Tibial artery (tissue), 4 donors: ENCODE measurements at places on chromosomes 2 and 18.

GRCh38 chr2:25341011-25341727 is 556 bp downstream of the DNMT3A start:
- peak; percentile 61 for DNase-seq

DNA sequence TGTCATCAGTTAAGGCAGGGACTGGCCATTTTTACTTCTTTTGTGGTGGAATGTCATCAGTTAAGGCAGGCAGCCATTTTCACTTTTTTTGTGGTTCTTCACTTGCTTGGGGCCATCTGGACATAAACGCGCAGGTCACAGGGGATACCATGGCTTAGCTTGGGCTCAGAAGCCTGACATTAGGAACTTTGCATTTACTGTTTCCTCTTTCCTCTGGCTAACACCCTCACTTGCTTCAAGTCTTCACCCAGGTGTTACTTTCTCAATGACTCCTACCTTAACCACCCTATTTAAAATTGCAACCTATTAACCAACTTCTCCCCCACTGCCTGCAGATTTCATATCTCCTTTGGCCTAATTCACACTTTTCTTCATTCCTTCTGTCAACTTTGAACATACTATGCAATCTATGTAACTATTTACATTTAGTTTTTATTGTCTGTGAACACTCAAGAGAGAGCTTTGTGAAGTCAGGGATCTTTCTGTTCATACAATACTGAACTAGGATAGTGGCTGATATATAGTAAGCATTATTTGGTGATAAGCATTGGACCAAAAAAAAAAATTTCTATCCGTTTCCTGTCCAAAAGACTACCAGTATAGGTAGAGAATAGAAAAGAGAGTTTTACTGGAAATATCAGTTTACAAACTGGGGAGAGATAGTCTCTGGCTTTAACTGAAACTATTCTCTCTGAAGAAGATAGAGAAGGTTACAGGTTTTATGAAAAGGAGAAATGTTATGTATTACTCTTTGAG is 600.1 kb upstream of the ZNF804A start:
- no peak for DNase-seq

DNA sequence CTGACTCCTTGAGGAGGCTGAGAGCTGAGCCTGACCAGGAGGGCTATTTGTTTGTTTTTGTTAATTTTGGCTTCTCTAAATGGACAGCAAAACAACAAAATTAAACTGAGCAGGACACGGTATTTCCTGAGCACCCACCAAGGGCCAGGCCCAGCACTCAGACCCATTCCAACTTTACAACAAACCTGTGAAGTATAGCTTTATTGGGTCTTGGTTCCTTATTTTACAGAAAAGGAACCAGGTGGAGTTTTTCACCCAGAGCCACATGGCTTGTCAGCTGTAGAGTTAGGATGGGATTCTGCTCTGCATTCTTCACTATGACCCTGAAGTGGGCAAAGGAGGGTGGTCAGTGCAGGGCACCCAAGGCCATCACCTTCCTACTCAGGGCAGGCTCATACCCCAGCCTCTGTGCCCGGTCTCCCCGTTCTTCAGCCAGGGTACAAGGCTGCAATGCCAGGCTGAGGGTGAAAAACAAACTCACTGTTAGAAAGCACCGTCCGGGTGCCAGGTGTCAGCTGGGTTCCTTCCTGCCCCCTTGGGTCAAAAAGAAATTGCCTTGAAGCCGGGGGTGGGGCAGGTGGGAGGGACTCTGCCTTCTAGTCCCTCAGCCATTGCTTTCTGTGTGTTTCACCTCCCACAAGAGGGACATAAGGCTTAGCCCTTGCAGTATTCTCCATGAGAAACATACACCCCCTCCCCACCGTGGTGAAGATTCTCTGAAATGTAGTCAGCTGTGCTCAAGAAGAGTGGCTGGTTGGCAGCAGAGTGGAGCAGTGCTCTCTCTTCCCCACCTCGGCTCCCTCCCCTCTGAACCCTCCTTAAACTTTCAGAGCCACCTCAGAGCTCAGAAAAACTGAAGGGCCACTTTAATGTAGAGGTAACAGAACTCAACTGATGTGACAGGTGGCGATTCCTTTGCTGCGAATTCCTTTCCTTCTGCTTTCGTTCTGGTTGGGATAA is 2.2 kb downstream of the PSD4 start:
- peak; percentile 37 for DNase-seq

- no peak for DNase-seq
These were observed 152.8 kb downstream of the SMAD2 start for GRCh38 chr18:47777626-47778025.

DNA sequence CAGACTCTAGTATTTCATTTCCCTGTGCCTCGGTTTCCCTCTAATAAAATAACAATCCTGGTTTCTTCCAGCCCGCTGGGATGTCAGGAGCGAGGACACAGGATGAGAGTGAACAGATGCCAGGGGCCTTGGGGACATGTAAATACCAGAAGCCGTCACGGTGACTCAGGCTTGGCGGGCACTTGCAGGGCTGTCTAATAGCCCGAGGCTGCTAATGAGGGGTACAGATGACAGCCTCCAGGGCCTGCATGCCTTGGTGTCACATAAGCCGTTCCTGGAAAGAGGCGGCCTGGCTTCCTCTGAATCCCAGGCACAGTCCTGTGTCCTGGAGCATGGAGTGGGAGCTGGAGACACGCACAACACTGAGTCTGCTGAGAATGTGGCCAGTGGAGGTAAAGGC is 28.2 kb downstream of the HS1BP3 start:
- peak; percentile 59 for DNase-seq

DNA sequence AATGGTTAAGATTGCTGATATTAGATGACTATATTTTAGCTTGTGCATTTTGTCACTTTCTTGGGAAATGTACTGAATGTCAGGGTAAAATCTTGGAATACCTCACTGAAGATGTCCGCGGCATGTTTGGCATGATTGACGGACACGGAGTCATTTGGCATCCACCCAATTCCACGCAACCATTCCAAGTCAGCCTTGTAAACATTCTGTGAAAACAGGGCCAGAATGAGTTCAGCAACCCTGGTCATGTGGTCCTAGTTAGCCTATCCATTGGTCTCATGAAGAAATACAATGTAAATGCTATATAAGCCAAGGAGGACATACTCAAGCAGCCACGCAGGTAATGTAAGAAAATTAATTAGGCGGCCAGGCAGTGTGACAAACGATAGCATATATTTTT is 159.5 kb downstream of the RIF1 start:
- no peak for DNase-seq

DNA sequence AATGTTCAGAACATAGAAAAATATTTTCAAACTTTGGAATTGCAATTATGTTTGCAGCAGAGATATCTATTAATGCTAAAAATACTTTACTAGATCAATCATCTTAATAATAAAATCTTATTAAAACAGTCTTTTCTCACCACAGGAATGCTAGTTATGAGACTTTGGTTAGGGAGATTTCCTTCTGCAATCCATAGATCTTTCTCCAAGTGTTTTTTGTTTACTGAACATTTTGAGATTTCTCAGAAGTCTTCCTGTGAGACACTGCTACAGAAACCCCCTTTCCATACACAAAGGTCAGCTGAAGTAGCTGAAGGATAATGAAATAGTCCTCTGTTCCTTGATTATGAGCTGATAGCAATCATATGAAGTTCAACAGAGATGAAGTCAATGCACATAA is 59.4 kb upstream of the RAPH1 start:
- no peak for DNase-seq

DNA sequence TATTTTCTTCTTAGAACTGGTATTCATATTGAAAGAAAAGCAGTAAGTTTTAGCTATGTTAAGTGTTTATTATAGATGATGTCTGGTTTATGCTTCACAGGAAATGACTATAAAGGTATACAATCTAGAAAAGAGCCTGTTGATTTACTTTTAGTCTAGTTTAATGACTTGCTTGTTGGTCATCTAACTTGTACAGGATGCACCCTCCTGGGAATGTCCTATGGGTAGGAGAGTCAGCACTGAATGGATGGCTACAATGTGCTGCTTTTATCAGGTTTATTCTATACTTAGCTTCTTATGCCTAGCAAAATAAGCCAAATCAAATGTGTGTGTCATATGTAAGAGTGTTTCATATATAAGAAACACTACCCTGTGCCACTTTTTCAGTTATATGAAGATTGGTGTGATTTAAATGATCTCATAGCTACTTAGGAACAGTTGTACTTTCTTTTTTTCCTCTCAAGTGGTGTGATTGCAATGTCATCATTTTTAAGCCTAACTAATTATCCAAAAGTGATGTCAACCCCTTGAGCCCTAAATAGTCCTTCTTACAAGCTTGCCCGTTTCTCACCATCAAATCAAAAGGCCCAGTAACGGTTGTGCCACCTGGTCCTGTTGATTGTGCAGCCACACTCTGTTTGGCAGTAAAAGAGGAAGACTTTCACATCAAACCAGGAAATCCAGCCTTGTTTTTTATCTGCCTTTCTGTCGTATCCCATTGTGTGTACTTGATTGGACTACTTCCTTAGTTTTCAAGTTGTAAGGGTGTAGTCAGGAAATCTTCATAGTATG is 176.0 kb downstream of the DIS3L2 start:
- DNase-seq = no peak

GRCh38 chr18:3901811-3902210 is 451.8 kb downstream of the TGIF1 start:
- no peak for DNase-seq

DNA sequence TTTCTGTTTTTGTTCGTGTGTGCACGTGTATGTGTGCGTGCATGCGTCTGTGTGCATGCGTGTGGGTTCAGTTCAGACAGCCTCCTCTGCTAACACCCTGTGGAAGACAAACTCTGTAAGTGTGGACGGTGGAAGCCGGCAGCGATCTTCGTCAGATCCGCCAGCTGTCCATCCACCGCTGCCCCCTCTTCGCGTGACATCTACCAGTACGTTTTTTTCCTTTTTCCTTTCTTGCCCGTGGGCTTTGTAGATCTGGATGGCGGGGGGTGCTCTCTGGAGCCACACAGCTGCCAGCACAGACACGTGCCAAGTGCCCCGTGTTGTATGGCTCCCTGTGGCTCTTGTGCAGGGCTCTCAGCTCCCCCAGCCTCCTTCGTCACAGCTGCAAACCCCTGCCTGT is 32.3 kb downstream of the ITGB1BP1 start:
- DNase-seq = no peak

DNA sequence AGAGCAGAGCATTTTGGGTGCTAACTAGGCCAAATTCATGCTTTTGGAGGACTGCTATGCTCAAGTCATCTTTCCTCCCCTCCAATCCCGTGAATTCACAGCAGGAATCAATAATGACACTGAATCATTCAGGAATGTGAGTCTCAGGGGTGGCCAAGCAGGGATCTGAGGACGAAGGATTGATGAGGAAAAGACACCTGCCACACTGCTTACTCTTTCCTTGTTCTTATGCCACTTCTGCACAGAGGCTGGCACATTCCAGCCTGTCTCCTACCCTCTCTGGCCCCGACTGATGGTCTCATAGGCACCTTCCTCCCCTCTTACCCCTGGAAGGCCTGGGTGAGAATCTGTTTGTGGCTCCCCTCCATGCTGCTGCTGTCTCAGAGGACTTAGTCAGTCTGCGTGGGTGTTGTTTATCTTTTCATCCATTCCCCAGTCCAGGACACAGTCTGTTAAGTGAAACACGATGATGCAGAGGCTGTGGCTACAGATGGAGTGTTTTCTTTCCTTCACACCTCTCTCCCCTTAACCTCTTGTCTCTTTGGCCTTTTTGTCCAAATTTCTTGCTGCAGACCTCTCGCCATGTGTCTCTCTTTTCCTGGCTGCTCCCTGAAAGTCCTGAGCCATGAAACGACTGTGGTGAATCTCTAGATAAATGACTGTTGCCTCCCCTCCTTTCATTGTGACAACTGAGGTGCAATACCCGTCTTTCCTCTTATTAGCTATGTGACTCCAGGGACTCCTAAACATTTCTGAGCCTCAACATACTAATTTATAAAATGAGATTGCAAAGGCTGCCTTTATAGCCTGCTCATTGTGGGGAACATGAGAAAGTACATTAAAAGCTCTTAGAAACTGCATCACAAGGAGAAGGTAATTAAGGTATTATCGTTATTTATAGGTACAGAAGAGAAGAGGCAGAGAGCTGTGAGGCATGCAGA is 86.9 kb downstream of the RDH14 start:
- peak; percentile 30 for DNase-seq

GRCh38 chr2:157420771-157421323 is 23.0 kb downstream of the CYTIP start:
- no peak for DNase-seq

GRCh38 chr2:222854773-222855700 is 5.8 kb upstream of the ACSL3 start:
- DNase-seq = no peak
